ENCODE measurements at places on chromosomes 4 and X.

GRCh38 chrX:134761788-134762187, 103.5 kb upstream of the PLAC1 start:
- DNase-seq, result peak; percentile 6

DNA sequence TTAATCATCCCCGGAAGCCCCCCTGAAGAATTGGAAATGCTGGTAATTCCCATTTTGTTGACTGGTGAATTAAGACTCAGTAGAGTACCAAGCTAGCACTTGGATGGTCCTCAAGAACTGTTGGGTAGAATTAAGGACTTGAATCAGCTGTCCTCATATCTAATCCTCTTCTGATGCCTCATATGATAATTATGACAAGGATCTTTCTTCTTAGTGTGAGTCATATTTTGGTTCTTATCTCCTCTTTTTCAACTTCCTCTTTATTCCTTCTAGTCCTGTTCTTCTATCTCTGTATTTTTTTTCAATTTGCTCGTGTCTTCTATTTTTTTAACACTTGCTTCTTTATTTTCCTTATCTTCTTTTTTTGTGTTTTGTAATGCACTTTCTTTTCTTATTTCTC, 206.3 kb upstream of the ANXA3 start:
- DNase-seq, result no peak

GRCh38 chr4:162116095-162116779, 47.6 kb downstream of the FSTL5 start:
- no peak for DNase-seq

DNA sequence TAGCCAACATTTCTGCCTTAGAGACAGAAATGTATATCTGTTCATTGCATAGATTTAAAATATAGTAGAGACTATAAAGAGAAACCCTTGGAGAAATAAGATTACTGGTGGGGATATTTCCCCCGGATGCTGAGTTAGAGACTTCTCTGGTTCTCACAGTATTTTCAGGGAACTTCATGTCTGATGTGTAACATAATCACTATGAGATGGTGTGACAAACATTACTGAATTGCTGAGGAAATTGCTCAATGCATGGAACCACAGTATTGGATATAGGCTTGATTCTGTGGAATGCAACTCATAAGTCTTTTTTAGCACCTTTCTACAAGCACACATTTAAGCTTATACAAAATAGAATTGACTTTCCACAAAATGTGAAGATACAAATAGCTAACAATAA, 152.7 kb downstream of the SOWAHB start:
- peak; percentile 27 for DNase-seq

GRCh38 chr4:94339779-94340178, 2.9 kb downstream of the HPGDS start:
- DNase-seq, result no peak

DNA sequence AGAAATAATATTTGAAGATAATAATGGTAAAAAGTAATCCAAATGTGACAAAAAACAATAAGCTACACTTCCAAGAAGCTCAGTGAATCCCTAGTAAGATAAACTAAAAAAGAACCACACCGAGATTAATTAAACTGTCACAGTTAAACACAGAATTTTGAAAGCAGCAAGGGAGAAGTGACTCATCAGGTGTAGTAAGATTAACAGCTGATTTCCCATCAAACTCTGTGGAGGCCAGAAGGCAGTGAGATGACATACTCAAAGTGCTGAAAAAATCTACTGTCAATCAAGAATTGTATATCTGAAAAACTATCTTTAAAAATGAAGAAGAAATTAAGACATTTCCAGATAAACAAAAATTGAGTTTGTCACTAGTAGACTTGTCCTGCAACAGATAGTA, 35.3 kb downstream of the STK32B start:
- DNase-seq, result no peak

Measured in RPMI7951 (cell line).